ENCODE measurements at places on chromosomes 12 and 14.

DNA sequence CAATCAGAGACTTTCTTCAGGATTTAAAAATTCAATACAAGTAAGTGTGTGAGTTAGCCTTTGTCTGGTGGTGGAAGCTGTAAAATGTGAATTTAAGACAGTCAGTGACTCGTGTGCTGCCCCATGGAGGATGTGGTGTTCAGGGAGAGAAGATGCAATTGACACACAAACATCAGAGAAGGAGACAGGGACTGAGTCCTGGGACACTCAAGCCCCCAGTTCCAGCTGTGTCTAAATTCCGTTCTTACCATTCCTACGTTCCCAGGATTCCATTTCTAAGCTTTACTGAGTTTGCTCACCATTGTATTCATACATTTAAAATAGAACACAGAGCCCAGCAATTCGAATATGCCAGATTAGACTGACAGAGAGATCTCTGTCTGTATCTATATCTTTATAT lies 67.6 kb downstream of the C12orf56 start:
- DNase-seq: no peak

GRCh38 chr14:101225157-101226152 lies 321.9 kb upstream of the RTL1 start:
- peak; percentile 23 for DNase-seq

DNA sequence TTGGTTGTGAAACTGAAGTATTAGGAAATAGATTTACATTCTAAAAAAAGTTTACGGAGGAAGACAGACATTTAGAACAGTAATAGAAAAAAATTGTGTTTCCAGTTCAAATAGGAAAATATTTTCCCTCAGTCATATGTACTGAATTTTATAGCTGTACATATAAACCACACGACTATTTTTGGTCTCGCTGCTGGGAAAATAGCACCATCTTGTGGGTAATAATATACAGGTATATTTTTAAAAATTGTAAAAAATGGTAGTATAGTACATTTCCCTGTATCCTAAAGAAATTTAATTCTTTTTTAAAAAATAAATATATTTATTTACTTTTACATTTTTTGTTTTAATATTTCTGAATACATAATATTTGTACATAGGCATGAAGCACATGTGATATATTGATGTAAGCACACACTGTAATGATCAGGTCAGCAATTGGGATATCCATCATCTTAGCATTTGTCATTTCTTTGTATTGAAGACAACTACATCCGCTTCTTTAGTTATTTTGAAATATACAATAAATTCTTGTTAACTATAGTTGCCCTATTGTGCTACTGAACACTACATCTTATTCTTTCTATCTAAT lies 168.6 kb downstream of the ALX1 start:
- DNase-seq: peak; percentile 30

DNA sequence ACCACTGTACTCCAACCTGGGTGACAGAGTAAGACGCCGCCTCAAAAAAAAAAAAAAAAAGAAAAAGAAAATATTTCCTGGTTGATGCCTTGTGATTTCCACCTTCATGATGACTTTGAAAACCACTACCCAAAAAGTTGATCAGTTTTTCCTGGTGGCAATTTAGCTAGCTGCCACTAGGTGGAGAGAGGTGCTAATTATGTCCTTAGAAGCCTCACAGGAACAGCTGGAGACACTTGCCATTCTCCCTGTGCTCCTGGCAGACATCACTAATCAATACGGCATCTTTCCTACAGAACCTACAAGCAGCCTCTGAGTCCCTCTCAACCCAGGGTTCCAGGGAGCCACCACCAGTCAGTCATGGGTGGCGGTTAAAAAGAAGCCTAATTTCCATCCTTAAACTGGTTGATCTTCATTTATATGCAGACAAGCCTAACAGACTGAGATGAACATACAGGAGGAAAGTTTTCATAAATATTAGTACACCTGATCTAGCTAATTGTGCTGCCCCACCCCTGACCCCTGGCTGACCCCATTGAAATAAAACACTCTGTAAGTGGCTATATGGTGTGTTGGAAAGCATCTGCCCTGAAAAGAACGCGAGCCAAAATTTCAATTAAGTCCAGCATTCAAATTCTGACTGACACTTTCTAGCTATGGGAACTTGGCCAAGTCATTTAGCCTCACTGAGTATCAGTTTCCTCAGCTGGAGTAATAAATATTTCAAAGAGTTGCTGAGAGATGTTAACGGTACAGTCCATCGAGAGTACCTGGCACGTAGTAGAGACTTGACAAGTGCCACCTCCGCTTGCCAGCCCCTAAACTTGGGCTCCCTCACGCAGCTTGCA lies 6.2 kb upstream of the OAS1 start:
- DNase-seq: peak; percentile 75

GRCh38 chr12:38328306-38328895 lies 11.8 kb downstream of the ALG10B start:
- peak; percentile 68 for DNase-seq

GRCh38 chr14:21414137-21414631 lies 30.4 kb upstream of the SUPT16H start:
- DNase-seq: no peak

GRCh38 chr14:64238631-64239030 lies 55.5 kb downstream of the ESR2 start:
- no peak for DNase-seq

DNA sequence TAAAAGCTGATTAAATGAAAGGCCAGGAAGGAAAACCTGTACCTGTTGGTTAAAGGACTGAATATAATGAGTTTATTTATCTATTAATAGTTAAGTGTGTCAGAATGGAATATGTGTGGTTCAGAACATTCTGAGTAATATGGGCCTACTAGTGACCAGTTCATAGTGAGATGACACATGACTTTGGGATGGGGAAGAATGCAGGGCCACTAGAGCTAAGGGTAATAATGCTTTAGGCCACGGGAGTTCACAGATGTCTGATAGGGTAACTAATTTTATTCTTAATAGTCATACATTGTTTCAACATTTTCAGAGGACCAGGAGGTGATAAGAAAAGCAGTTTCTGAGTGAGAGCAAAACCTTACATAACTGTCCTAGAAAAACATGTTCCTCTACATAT lies 247.8 kb upstream of the OR4E1 start:
- no peak for DNase-seq

DNA sequence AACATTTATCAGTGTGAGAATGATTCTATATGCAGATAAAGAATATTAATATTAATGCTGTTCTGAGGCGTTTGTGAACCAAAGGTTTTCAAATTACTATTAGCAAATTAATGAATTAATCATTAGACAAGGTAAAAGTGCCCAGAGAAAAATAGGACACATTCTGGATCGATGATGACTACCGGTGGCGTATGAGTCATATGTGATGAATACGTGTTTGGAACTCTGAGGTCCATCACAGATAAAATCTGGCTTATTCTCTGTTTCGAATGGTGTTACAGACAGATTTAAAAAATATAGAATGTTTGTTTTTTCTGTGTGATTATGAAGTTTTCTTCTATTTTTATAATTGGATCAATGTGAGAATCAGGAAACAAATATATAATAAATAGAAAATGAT lies 79.2 kb upstream of the RTL1 start:
- no peak for DNase-seq

DNA sequence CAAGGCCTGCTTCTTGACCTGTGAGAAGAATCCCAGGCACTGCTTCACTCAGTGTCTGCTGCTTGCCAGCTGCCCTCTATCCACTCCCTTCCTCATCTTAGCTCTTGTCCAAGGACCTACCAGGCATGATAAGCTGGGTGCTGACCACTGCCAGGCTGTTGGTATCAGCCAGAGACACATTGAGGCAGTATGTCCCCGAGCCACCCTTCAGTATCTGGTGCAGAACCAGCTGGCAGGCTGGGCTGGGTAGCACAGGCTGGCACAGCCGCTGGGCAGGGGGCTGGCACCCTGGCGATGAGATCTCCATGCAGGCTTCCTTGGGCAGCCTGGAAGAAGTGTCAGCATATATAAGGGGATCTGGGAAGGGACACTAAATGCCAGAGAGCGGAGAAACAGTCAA lies 10.5 kb downstream of the PMEL start:
- DNase-seq: no peak

DNA sequence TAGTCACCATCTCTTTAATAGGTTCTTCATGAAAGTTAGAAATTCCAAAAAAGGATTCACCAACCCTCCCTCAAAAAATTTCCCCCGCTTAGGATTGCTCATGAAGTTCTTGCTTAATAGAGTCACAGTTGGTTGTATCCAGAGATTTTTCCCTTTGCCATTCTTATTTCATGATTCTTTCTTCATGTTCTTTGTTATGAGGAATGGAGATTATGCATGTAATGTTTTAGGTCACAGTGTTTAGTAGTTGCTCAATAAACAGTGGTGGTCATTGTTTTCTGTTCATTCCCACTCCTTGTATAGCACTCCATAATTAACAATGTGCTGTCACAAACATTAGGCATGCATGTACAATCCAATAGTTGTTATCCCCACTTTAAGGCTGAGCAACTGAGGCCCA lies 51.2 kb upstream of the RTRAF start:
- DNase-seq: no peak

DNA sequence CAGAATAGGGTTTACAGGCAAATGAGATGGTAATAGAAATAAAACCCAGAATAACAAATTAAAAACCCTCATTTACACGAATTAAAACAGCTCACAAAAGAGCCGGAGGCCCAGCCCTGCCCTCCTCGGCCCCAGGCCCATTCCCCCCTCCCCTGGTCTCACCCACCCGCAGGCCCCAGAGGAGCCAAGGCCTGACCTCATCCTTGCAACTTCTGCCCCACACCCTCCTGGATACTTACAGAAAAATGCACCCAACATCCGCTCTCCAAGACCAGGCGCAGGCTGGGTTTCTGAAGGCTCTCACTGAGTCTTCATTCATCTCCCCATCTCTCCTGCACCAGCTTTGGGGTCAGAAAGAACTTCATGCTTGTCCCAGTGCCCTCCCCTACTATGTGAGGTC lies 16.2 kb upstream of the VSX2 start:
- DNase-seq: peak; percentile 11

- peak; percentile 16 for DNase-seq
These were observed 167.7 kb upstream of the PLXNC1 start for GRCh38 chr12:93980711-93981110.

GRCh38 chr12:93297032-93297431 lies 80.7 kb upstream of the NUDT4 start:
- no peak for DNase-seq

- DNase-seq: peak; percentile 13
These were observed 1.4 kb downstream of the ETNK1 start for GRCh38 chr12:22626406-22626805.

- no peak for DNase-seq
These were observed 23.0 kb downstream of the ATF7 start for GRCh38 chr12:53603196-53603595.

DNA sequence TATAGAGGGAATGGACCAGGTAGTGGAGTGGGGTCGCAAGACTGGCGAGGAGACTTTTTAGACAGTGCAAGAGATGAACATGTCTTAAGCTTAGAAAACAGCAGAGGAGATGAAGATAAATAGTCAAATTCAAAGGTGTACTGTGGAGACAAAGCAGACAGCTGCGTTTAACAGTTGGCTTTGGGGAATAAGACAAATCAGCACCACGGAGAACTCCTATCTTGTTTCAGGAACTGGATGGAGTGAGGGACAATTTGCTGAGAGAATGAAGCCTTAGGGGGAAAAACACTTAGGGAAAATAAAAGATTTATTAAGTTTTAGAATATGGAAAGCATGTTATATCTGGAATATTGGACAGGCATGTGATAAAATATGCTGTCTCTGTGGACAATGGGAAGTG lies 458.8 kb downstream of the GLT1D1 start:
- no peak for DNase-seq

DNA sequence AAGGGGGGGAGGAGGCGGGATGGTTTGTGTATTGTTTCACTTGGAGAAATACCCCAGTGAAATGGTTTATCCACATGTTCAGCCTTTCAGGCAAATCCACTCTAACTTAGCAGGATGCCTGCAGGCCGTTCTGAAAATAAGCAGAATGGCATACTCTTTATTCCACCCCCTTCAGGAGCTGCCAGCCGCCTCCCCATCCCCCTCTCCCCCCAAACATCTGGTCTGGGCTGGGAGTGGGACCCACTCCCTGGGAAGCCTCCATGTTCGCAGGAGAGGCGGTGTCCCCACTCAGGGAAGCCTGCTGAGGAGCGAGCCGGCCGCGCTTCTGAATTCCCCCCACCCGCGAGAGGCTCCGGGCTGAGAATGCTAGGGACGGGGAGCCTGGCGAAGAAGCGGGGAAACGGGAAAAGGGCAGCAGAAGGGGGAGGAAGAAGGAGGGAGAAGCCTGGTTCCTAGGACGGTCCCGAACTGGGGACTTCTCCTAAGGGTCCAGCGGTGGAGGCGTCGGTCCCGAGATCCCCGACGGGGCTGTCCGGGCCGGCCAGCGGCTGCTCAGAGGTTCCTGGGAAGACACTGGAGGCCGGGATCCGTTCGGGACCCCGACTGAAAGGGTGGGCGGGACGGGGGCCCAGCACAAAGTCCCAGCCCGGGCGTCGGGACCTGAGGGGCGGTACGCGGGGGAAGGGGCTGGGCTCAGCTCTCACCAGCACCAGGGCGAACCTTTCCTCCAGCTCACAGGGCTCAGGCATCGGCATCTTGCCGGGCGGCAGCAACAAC lies 666 bp downstream of the FMNL3 start:
- peak; percentile 76 for DNase-seq

DNA sequence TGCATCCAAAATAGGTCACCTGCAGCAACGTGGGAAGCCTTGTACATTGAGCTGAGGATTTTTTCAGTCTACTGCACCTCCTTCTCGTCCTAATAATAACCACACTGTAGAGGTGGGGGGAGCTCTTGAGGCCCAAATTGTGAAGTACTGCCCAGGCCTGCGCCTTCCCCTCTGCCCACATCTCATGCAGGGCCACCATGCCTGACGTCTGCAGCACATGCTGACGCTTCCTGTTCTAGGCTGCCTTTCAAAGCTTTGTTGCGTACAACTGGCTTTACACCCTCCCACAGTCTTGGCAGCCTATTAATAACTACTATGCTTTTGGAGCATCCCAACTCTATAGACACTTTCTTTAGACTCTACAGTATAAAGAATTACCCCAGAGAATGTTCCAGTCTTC lies 26.5 kb upstream of the TTC7B start:
- no peak for DNase-seq

DNA sequence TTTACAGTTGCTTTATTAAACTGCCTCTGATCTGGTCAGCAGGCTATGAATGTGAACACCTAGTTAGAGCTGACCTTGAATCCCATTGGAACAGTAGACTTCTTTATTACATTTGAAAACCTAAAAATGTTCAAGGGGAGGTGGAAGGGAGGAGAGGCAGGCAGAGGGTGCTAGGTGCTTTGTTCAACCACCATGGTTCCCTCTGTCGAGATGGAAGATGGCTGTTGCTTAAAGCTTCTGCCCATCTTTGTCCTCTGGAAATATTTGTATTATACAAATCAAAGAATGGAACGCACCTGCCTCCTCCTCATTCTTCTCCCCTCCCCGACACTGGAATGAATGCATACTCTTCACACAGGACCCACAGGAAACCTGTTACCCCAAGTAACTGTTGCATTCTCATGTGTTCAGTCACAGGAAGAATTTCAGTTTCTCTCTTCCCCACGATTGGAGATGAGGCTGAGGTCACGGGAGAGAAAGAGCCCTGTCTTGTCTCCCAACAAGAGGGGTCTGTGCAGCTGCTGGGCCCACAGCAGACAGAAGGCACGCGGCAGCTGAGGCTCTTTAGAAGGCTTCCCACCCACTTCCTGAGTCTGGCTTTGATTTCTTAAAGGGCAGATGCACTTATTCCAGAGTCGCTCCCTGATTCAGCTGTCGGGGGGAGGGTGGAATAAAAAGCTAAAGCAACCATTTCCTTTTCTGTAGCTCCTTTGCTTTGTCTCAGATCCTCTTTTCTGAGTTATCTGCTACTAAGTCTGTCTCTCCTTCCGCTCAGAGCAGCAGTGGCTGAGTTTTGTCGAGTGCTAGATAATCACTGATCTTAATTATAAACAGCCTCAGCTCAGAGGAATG lies 217.9 kb upstream of the BTG1 start:
- peak; percentile 69 for DNase-seq

Data from NCI-H82 (cell line).